ENCODE measurements at places on chromosomes 4 and X. TPM values are rescaled to one million over a fixed set of nuclear protein-coding genes. Genes with fewer than 3 reads are reported as not detected.

Gene S100P
- total RNA-seq: 0.35 TPM

Gene VGLL1
- total RNA-seq: not detected

Gene ARMCX2
- 43.9 TPM for total RNA-seq

Gene PPEF2
- not detected for total RNA-seq

Gene XIAP
- 22.0 TPM for total RNA-seq

Gene CENPVL2
- not detected for total RNA-seq

Gene ITIH6
- not detected for total RNA-seq

Gene MAGIX
- 18.9 TPM for total RNA-seq

Gene PLA2G12A
- 52.1 TPM for total RNA-seq

Gene SSX4B
- not detected for total RNA-seq

Gene TRIM75
- total RNA-seq: not detected
